ENCODE measurements at places on chromosomes 6 and 20.

GRCh38 chr20:34022151-34022838 lies 28.6 kb downstream of the RALY start:
- DNase-seq, result no peak

DNA sequence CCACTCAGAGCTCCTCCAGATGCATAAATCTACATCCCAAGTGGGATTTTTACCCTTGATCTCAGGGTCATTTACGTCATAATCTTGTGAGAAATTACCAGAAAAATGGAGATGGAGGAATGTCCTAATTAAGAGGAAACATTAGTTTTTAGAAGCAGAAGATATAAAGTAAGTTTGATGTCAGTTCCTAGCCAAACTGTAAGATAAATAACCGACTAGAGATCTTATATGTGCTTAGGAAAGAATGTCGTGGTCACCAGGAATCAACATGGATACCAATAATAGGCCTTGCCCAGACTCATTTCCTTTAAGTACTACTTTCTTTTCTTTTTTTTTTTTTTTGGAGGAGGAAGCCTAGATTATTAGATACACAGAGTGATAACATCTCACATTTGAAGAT lies 186.9 kb downstream of the UTRN start:
- DNase-seq, result no peak

DNA sequence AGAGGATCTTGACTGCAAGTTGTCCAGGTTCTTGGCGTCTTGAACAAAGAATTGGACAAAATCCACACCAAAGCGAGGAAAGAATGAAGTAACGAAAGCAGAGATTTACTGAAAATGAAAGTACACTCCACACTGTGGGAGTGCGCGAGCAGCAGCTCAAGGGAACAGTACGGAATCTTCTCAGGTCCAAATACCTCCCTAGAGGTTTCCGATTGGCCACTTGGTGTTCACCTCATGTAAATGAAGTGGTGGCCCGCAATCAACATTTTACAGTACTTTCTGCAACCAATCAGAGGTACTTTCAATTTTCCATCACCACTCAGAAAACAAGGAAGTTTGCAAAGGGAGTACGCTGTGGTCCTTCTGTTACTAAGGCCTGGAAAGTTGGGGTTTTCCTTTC lies 122.4 kb downstream of the PTPRK start:
- DNase-seq, result no peak

DNA sequence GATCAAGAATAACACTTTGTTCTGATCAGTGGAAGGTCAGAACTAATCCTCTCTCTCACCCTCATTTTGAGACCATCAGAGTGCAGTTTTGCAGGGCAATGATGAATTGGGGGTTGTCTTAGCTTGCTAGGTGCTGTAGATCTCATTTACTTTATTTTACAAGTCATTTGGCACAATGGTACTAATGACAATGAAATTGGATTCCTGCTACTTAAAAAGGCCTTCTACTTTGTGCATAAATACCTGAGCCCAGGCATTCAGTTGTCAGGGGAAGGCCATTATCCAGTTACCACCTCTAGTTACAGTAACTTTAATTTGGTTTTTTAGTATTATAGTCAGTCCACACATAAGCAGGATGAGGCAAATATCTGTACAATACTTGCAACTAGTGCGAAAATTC lies 240.0 kb downstream of the HDGFL1 start:
- no peak for DNase-seq

DNA sequence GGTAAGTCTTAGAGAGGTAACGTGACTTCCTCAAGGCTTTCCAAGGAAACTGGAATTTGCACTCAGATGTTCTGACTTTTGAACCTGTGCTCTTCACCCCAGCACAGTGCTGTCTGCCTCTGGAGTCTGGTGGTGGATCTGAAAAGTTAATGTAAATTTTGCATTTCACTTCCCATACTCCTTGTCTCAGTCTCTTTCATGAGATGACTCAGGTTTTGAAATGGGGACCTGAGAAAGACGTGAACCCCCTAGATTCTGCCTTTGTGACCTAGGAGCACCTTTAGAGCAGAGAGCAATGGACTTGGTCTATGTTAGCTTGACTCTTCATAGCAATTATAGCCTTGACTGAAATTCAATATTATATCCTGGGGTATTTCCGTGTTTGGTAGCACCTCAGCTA lies 223.0 kb downstream of the QKI start:
- DNase-seq, result no peak

GRCh38 chr6:159249128-159249527 lies 79.9 kb downstream of the FNDC1 start:
- no peak for DNase-seq

GRCh38 chr6:149910721-149911151 lies 12.2 kb downstream of the RAET1G start:
- no peak for DNase-seq

DNA sequence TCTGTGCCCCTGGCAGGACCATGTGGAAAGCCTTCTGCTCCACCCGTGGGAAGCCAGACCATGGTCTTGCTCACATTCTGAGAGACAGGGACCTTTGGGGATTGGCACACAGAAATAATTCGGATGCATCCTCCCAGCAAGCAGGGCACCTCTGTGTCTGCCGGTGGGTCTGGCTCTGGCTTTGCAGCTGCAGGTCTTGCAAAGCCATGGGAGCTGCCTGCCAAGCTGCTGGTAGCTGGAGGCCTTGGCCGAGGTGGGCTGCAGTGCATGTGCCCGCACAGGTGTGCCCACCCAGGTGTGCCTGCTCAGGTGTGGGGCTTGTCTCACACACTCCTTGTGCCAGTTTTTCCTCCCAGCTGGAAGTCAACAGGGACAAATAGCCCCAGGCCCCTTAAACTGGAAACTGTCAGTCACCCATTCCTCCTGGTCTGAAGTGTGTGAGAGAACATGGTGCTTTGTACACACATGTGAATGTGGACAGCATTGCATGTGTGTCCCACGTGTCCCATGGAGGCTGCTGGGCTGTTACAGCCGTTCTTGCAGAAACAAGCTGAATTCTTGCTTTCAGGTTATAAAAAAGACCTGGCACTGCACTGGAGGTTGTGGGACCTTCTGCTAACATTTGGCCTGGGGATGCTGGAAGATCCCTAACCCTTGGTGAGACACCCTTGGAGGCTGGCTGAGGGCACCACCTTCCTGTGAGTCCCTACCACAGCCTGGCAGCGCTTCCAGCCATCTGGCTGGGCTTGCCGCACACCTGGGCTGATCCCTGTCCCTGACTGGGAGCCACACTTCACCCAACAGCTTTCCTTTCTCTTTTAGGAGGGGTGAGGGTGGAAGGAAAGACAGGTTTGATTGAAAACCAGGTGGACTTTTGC lies 54.9 kb upstream of the SMOC2 start:
- no peak for DNase-seq

GRCh38 chr20:41078329-41078728 lies 49.7 kb downstream of the TOP1 start:
- DNase-seq, result no peak

- DNase-seq, result no peak
Observed at GRCh38 chr20:14576196-14576877, 238.9 kb upstream of the FLRT3 start.

- DNase-seq, result no peak
Observed at GRCh38 chr20:16048876-16049275, 524.4 kb downstream of the KIF16B start.

DNA sequence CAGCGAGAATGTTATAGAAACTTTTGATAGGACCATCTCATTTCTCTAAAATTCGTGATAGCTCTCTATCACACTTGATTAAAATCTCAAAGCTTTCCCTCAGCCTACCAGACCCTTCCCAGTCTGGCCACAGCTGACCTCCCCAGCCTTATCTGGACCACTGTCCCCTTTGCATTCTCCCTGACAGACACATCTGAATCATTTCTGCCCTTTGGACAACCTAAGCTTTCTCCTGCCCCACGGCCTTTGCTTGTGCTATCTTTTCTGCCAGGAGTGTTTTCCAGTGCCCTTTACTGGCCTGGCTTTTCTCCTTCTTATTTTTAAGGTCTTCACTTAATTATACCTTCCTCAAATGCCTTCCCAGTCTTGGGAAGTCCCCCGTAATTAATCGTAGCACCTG lies 136.0 kb upstream of the RNF24 start:
- DNase-seq, result no peak

DNA sequence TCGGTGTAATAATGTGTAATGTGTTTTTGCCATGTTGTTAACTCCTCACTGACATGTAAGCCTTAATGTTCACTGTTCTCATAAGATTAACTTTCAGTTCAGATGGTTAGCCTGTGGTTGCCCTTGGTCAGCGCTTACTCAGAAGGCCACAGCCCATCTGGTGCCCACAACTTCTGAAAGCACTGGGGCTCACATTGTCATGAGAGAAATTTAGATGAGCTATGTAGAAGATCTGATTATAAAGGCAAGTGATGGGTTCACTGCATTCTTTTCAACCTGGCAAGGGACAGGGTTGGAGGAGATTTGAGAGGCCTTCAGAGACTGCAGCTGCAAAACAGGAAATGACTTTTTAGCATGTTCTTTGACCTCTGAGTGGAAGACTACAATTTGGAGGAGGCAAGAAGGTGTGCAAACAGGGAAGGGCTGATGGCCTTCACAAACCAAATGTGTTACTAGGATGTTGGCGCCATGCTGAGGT lies 242.3 kb upstream of the SUPT3H start:
- no peak for DNase-seq

- DNase-seq, result no peak
Observed at GRCh38 chr20:37389844-37390275, 43.9 kb downstream of the SRC start.

- DNase-seq, result no peak
Observed at GRCh38 chr6:158686311-158686710, 36.5 kb downstream of the SYTL3 start.

DNA sequence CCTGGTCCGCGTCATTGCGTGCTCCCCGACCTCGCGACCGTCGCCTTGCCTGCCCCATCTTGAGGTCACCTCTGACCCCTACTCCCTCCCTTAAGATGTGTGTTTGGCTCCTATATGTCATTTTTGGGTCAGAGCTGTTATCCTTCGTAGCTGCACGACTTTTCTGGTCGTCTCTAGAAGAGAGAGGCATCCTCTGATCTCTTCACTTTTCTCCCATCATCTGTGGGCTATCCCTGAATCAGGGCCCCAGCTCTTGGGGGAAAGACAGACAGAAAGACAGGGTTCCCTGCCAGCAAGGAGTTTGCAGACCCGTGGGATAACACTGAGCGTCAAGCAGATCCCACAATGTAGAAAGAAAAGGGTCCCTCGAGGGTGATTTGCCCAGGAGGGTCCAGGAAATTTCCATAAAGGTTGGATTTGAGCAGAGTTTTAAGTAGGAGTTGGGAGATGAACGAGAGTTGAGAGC lies 555 bp downstream of the FAM120B start:
- no peak for DNase-seq

- no peak for DNase-seq
Observed at GRCh38 chr20:58938078-58938477, 43.0 kb upstream of the NELFCD start.

GRCh38 chr20:21699216-21699508 lies 6.3 kb upstream of the PAX1 start:
- no peak for DNase-seq

GRCh38 chr6:22526736-22527135 lies 42.6 kb upstream of the HDGFL1 start:
- DNase-seq, result no peak

GRCh38 chr6:125310994-125311649 lies 9.4 kb upstream of the HDDC2 start:
- no peak for DNase-seq

All from GOT3 (cell line).